ENCODE measurements at places on chromosomes 1 and 21.

DNA sequence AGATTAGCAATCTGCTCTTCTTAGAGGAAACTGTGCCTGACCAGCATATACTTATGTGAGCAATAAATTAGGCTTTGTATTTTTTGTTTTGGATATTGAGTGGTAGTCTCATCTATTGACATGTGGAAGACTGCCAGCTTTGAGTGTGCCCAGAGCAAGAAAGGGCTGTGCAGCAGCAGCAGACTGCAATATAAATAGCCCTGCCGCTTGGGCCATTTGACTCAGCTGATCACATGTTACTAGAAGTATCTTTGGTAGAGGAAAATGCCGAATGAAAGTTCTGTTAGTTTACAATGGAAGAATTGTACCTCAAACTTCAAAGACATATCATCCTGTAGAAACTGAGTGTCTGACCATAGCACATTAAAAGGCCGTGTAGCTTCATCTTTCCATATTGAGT is 9.1 kb upstream of the PSMB2 start:
- DNase-seq = no peak

DNA sequence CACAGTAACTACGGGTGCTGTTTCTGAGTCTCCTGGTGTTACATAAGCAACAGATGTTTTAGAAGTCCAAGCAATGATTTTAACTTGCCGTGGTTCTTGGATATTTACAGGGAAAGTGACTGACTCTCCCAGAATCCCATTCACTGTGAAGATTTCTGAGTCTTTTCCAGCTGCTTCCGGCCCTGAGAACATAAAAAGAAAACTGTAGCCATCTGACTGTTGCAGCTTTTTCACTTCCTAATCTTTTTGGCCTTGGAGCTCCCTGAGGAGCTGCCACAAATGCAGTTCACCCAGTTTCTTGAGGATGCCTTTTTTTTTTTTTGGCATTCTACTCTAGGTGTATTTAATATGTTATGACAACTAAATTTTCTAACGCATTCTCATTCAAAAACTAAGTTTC is 13.7 kb downstream of the CD84 start:
- no peak for DNase-seq

DNA sequence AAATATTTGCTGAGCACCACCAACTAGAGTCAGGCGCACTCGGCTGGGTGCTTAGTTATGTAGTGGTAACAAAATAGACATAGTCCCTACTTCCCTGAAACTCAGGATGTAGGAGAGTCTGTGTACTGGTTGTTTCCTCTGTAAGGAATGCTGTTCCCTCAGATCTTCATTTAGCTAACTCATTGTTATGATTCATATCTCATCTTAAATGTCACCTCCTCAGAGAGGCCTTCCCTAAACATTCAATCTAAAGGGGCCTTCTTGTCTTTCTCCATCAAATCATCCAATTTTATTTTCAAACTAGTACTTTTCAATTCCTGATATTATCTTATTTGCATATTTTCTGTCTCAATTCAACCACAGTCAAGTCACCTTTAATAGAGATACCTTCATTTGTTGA is 132.9 kb downstream of the PIK3R3 start:
- no peak for DNase-seq

GRCh38 chr1:151326619-151327222 is 495 bp downstream of the PI4KB start:
- no peak for DNase-seq

DNA sequence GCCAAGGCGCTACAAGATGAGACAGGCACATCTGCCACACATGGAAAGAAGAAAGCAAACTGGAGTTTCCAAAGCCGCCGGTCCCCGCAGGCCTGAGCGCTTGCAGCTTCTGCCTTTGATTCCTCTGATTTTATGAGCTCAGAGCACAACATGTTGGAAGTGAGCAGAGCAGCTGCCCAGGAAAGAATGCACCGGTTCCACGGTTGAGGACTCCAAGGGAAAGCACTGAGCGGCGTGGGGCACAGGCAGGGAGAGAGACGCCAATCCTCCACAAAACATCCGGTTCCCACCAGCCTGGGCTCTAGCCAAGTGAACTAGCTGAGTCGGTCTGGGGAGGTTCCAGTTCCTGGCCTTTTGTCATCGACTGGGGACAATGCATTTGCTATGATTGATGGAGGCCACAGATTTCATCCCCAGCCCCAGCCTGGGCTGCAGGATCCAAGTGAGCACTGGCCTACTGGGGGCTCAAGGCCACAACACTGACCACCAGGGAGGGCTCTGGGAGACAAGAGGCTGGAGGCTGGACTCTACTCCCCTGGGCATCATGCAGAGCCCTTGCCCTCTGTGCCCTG is 253.1 kb upstream of the IRF2BP2 start:
- no peak for DNase-seq

DNA sequence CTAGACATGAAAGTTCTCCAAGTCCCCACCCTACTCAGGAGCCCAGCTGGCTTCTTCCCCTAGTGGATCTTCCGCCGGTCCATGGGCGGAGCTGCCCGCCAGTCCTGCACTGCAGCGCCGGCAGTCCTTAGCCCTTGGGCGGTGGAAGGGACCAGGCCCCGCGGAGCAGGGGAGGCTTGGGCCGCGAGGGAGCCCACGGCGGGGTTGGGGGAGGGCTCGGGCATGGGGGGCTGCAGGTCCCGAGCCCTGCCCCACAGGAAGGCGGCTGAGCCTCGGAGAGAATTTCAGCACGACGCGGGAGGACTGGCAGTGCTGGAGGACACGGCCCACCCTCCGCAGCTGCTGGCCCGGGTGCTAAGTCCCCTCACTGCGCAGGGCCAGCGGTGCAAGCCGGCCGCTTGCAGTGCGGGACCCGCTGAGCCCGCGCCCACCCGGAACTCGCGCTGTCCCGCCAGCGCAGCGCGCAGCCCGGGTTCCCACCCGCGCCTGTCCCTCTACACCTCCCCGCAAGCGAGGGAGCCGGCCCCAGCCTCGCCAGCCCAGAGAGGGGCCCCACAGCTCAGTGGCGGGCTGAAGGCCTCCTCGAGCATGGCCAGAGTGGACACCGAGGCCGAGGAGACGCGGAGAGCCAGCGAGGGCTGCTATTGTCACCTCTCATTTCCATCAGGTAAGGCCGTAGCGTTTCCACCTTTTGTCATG is 1398.6 kb downstream of the MRPL39 start:
- DNase-seq = no peak

- DNase-seq = no peak
Observed at GRCh38 chr1:74504933-74505512, 7.4 kb downstream of the LRRC53 start.

DNA sequence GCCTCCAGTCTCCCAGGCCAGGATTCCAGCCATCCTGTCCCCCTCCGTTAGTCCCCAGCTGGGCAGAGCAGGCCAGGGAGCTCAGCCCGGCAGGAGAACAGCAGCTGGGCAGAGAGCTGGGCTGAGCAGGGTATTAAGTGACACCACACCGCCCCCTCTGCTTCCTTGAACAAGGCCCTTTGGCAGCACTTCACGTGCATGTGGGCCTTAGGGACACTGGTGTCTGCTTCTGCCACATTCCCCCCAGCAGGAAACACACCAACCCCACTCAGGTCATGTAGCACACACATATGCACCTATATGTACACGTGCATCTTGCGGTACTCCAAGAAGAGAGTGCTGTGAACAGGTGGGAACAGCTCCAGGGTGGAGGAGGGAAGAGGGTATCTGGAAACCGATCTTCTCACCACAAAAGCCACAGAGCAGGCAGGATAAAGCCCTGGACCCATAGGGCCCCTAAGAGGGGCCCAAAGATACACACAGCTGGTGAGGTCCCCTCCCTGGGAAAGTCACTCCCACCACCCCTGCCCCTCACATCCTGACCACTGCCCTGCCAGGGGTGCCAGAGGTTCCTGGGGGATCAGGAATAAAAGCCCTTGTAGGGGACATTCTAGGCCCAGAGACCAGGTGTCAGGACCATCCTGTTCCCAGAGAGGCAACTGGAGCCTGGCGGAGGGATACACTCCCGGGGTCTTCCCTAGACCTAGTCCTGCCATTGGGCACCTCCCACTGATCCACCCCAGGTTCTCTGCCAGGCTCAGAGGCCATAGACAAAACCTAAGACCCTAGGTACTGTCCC is 4.5 kb downstream of the EPHA2 start:
- DNase-seq = no peak

GRCh38 chr21:26588446-26588845 is 15.4 kb upstream of the CYYR1 start:
- no peak for DNase-seq

DNA sequence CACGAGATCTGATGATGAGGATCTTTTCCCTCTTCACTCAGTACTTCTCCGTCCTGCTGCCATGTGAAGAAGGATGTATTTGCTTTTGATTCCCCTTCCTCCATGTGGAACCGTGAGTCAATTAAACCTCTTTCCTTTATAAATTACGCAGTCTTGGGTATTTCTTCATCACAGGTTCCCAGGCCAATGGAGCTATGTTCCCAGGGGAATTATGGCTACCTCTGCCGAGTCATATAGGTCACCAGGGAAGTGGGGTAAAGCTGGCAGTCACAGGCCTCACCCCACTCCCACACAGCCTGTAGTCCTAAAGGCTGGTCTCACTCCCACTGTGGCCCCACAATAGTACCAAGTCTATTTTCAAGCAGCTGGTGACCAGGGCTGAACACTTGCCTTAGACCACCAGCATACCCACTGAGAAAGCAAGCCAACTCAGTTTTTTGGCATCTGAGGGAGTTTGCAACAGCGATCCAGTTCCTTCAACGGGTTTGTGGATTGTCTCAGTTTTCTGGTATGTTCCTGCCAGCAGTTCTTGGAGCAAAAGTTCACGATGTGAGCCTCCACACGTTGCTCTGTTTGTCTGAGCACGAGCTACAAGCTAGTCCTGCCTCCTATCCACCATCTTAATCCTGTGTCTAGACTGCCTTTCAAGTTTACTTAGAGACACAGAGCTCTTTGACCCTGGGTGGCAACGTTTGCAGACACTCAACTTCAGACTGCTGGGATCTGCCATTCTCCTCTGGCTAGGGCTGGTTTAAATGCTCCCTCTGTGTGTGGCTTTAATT is 104.5 kb downstream of the CENPF start:
- no peak for DNase-seq

- no peak for DNase-seq
Observed at GRCh38 chr1:198627436-198628066, 11.3 kb upstream of the PTPRC start.

GRCh38 chr1:149917571-149918144 is at the start of gene SV2A:
Gene SV2A (minus strand): TSS chr1:149917844. CDS start chr1:149913840, 4,004 bp downstream.
- DNase-seq = peak; percentile 44

DNA sequence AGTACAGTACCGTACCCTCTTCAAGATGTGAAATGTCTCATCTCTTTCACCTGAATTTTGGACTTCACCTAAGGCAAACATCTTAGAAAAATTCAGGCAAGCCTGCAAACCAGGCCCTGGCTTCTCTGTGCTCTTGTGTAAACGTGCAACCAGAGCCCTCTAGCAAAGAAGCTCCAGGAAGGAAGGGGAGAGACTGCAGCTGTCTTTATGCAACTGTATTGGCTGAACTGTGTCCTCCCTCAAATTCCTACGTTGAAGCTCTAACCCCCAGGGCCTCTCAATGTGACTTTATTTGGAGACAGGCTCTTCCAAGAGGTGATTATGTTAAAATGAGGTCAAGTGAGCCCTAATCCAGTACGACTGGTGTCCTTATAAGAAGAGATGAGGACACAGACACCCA is 60.3 kb downstream of the SLC45A1 start:
- no peak for DNase-seq

DNA sequence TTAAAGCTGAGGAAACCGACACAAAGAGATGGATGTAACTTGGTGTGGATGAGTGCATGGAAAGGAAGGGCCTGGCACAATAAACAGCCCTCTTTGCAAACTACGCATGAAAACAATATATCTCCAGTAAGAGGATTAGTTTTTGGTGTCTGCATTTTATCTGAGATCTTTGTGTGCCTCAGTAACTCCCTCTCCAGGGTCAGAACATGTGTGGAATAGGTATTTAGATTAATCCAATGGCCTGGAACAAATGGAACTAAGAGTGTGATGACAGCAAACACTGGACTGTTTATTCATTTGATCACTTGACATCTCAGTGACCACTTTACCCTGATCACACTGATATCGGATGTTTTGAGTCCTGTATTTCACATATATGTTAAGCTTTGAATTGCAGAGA is 45.3 kb downstream of the AKNAD1 start:
- no peak for DNase-seq

- DNase-seq = no peak
Observed at GRCh38 chr1:97034651-97035050, 313.1 kb downstream of the PTBP2 start.

- no peak for DNase-seq
Observed at GRCh38 chr1:162013289-162013688, 10.4 kb downstream of the OLFML2B start.

- no peak for DNase-seq
Observed at GRCh38 chr1:248817065-248817464, 8.7 kb downstream of the SH3BP5L start.

- DNase-seq = no peak
Observed at GRCh38 chr1:65512967-65513780, 92.7 kb downstream of the LEPR start.

- DNase-seq = no peak
Observed at GRCh38 chr1:76677416-76678405, 189.6 kb upstream of the ST6GALNAC5 start.

DNA sequence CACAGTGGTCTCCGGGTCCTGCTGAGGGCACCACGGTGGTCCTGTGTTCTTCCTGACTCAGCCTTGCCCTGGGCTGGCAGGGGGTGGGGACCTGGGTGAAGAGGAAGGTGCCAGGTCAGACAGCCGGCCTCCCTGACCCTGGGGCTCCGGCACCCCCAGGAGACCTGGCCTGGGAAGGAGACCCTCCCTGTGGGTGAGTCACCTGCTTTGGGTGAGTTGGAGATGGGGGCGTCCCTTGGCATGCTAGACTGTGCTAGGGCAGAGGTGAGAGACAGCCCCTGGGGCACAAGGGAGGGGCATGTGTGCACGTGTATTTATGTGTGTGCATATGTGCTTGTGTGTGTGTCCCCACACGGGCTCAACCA is 23.4 kb downstream of the SPSB1 start:
- peak; percentile 47 for DNase-seq

DNA sequence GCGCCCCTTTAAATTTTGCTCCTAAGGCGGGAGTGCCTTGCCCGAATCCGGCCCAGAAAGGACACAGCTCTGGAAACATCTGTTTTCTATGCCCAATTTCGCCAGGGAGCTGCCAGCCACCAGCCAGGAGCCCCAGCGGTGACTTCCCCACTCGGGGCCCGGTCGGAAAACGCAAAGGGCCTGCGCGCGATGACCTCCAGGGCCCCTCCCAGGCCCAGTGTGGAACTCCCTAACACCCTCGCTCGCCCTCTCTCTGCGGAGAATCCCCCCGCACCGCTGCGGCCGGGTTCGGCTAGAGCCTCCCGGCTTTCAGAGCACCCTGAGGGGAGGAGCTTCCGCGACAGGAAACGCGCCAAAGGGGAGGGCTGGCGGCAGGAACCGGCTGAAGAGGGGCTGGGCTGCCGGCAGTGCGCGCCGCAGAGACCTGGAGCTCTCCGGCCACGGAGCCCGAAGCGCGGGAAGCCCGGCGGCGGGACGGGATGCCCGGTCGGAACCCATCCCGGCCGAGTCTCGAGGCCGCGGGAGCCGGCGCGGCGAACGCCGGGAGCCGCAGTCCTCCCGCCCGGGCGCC is 505 bp downstream of the CLSPN start:
- DNase-seq = peak; percentile 79

- DNase-seq = peak; percentile 5
Observed at GRCh38 chr1:54249819-54250435, 50.0 kb downstream of the MRPL37 start.

GRCh38 chr1:98179151-98179773 is 258.4 kb upstream of the DPYD start:
- no peak for DNase-seq

GRCh38 chr1:27117733-27118439 is 37.0 kb downstream of the SLC9A1 start:
- DNase-seq = no peak
